ENCODE measurements at places on chromosomes 3 and 15.
A peak's percentile ranks its signal among the peaks of the same experiment; 100 is the strongest.

DNA sequence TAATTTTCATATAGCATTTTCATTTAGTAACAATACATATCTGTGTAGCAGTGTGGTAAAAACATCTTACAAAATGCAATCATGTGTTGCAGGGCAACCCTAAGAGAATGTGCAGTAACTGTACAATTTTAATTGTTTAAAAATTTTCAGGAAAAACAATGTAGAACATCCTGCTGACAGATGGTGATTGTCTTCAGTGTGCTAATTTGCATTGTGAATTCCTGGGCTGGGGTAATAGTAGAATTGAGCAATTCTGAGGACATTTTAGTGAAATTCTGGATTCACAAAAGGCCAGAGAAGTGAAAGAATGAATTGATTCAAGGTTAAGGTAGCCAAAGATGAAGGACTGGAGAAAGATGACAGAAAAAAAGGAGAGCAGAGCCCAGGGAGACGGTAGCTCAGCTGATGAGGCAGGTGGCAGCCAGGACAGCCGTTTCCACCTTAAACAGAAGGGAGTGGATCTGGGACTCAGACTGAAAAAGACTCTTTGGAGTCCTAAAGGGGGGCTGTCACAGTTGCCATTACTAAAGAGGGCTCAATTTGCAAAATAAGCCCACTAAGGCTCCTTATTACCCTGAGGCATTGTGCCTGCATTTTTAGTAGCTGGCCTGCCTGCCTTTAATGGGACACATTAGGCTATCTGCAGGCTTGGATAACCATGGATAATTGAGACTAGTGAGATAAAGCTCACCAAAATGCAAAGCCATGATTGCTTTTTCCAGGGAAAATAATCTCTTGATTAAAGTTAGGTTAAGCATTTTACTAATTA is 8.6 kb downstream of the MAP3K13 start:
- DNase-seq, result no peak

DNA sequence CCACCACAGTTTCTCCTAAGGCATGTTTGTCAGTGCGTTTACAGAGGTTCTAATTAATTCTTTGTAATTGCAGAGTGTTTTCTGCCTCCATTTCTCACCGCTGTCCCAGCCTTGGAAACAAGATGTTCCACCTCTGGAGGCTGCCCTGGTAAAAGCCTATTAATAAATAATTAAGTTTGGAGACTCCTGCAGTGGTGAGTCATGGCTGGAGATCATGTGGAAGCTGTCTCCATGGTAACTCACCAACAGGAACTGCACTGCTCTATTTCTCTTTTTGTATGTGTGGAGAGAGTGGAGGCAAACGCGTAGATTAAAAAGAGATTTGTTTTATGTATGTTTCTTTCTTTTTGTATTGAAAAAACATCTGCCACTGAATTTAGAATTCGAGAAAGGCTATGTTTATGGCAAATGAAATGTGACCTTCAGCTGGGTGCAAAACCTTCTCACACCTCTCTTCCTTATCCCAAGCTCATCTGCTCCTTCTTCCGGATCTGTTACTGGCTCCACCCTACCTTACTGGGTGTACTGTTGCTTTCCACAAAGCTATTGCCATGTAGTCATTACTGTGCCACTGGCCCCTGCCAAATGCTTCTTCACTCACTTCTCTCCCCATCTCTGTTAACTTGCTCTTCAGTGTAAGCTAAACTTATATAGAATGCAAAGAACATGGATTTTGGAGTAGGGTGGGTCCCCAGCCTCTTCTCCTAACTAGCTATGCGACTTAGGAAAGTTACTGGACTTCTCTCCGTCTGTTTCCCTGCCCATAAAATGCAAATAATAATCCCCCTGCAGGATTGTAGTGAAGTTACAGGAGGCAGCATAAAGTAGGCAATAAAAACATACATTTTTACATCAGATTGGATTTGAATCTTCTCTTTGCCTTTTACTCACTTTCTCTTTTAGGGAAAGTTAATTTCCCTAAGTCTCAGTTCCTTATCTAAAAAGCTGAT is 778.5 kb downstream of the NTRK3 start:
- DNase-seq, result peak; percentile 21

- DNase-seq, result no peak
These were observed 63.3 kb downstream of the KLHL6 start for GRCh38 chr3:183491923-183492848.

- no peak for DNase-seq
These were observed 36.9 kb downstream of the PCOLCE2 start for GRCh38 chr3:142852009-142852408.

DNA sequence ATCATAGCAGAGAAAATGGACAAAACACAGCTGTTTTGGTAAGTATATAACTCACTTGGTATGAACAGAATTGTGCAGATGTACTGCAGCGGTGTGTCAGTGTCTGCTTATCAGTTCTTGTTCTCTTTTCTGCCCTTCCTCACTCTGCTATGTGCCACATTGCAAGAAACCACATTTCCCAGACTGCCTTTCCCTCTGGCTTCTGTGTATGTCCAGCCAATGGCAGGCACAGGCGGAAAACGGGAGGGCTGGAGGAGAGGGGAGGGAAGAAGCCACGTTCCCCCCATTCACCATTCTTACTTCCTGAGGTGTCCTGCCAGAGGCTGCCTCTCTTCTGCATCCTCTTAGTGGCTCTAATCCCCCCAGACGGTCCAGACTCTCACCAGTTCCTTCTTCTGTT is 15.4 kb downstream of the HHLA2 start:
- DNase-seq, result no peak

GRCh38 chr3:186825294-186825821 is 17.2 kb upstream of the ADIPOQ start:
- no peak for DNase-seq

- DNase-seq, result no peak
These were observed 795 bp upstream of the MYNN start for GRCh38 chr3:169772305-169772896.

GRCh38 chr3:24318677-24319287 is 175.9 kb downstream of the THRB start:
- DNase-seq, result no peak

DNA sequence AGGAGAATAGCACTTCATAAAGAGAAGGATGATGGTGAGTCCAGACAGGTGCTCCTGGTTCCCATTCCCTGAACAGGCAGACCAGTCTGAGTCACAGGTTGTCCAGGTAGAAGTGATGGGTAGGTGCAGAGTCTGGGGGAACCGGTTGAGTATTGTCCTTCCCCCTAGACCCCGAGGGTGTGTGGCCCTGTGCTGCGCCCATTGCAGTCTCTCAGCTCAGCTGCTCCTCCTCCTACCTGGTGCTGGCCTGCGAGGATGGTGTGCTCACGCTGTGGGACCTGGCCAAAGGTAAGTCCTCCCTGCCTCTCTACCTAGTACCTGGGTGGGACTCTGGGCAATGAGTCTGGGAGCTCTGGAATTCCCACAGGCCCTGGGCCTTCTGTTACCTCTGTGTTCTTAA is 19.8 kb downstream of the MESP1 start:
- no peak for DNase-seq

DNA sequence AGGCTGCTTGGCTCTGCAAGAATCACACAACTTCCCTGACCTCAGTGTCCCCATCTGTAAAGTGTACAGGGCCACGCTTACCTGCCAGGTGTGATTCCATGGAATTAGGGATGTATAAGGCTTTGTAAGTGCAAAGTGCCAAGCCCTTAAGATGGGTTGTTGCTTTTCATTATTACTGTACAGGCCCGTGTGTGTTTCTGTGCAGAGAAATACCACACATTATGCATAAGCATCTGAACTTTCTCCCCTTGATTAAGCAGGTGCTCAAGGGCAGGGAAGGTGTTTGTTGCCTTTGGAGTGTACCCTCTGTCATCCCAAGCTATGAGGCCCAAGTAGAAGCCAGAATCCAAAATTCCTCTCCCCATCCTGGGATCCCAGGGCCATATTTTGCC is 13.6 kb upstream of the HRH1 start:
- no peak for DNase-seq

DNA sequence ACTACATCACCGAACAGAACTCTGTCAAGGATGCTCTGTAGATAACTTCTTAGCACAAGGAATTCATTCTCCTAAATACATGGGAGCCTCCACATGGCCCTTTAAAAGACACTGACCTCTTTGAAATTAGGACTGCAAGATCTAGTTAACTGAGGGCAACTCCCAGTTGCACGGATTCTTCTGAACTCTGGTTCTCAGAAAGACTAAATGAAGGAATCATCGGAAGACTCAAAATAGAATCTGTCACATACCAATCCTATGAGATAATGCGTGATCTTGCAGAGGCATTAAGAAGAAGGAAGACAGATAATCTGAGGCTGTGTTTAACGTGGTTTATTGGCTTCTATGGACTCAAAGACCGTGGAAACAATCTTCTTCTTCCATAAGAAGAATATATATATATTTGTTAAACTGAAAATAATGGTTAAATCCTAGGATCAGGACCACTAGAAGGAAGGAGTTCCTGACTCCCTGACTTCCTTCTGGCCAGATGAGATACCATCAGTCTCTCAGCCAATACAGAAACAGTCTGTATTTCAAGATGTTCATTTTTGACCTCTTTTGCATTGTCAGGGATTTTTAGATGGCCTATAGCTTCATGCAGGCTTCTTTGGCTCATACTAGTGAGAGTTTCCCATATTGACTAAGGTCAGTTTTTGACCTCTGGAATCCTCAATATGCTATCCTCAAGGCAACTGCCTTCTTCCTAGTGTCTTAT is 33.9 kb upstream of the TBC1D23 start:
- no peak for DNase-seq

DNA sequence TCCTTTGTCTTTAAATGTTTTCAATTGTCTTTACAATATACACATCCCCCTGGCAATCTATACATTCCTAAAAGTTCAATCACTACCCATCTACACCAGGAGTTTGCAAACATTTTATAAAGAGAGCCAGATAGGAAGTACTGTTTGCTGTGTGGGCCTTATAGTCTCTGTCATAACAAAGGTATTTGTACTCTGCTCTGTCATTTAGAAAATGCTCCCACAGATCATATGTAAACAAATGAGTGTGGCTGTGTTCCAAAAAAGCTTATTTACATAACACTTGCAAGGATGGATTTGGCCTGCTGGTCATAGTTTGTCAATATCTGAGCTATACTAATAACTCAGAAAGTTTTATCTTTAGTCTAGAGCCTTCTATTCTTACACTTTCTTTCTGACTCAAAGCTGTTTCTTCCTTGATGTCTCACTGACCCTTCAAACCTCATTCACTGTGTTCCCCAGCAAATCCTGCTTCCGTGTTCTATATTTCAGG is 511.9 kb downstream of the GBE1 start:
- DNase-seq, result no peak

DNA sequence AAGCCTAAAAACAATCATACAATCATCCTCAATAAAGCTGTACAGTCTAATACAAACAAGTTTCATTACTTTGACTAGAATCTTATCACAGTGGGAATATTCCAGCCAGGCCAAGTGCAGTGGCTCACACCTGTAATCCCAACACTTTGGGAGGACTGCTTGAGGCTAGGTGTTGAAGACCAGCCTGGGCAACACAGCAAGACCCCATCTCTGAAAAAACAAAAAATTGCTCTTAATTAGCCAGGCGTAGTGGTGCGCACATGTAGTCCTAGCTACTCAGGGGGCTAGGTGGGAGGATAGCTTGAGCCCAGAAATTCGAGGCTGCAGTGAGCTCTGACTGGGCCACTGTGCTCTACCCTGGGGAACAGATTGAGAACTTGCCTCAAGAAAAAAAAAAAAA is 3.3 kb downstream of the RPN1 start:
- DNase-seq, result no peak

GRCh38 chr15:89116404-89116803 is 28.1 kb downstream of the ABHD2 start:
- DNase-seq, result no peak

DNA sequence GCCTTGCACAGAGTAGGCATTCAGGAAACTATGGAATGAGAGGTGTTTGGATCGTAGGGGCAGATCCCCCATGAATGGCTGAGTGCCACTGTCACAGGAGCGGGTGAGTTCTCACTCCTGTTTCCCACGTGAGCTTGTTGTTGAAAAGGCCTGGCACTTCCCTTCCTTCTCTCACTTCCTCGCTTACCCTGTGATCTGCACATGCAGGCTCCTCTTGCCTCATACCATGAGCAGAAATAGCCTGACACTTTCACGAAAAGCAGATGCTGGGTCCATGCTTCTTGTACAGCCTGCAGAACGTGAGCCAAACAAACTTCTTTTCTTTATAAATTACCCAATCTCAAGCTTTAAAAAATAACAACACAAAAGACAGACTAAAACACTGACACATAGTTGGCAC is 55.4 kb downstream of the AGBL1 start:
- DNase-seq, result no peak

- DNase-seq, result no peak
These were observed at the start of gene CHRD for GRCh38 chr3:184379358-184380184. Gene CHRD, plus strand, starts transcription at chr3:184380054. Its CDS starts 265 bp downstream, at chr3:184380319.

GRCh38 chr3:117411971-117412370 is 702.4 kb downstream of the TUSC7 start:
- no peak for DNase-seq

- no peak for DNase-seq
These were observed 6.1 kb upstream of the EIF2B5 start for GRCh38 chr3:184129012-184129411.

GRCh38 chr15:43237842-43238470 is 17.1 kb upstream of the EPB42 start:
- DNase-seq, result no peak

DNA sequence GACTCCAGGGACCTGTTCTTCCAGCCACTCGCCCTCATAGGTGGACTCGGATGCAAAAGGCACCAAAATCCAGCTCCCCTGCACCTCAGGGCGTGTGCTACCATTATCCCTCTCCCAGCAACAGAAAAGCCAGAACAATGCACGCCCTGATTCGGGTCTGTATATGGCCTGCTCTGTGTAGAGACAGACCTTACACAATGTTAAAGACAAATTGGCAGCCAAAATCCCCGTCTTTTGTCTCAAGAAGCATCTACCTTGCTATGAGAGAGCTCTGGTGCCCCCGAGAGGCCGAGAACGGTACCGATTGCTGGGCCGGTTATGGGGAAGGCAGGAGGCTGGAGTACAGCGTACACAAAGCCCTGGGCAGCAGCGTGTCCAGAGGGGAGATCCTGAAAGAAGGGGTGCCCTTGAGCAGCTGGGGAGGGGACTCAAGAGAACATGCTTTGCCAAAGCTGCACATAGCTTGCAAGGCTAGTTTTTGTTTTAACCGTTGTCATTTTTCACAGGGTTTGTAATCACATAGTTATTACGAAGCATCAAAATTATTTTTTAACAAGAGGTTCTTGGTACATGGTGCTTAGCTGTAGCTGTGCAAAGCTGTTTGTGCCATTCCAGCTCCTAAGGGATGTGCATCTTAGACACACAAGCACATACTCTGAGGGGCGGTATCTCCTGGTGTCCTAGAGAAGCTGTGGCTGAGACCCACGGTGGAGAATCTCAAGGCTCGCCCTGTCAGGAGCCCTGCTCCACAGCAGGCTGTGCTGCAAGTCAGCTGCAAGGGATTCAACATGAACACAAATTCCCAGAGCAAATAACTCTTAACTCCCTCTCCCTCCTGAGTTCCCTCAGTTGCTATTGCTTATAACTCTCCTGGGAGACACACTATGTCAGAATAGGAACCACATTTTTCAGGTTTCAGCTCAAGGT is 461.5 kb upstream of the PPP2R3A start:
- DNase-seq, result no peak
